Body of pancreas (tissue), 4 donors: ENCODE measurements at places on chromosomes 6 and 20.

GRCh38 chr6:16277101-16277981 is 39.0 kb downstream of the GMPR start:
- DNase-seq = no peak

DNA sequence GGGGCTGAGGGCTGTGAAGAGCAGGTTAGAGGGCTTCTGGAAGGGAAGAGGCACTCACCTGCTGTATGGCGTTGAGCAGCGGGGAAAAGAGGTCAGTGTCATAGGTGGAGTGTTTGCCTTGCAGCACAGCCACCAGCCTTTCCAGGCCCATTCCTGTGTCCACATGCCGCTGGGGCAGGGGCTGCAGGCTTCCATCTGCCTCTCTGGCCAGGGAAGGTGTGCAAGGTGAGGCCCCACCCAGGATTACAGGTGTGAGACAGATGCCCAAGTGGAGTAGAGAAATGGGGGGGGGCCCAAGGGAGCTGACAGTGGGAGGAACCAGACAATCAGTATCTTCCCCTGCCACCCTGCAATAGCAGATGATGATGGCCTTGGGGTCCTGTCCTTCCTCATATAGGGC is 2.9 kb downstream of the AARS2 start:
- no peak for DNase-seq

DNA sequence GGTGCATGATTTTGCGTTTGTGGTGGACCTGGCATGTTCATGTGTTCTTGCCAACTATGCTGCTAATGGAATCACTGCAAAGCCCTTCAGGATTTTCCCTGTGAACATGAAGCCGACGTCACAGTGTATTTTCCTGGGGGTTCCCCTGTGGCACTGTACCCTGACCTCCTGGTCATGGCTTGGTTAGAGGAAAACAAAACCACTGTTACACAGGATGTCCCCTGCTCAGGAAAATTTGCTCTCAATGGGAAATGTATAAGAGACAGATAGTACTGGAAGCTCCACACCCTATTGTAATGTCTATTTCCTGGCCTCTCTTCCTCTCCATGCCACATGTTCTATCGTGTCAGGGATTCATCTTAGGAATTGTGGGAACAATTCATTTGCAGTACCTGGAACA is 19.7 kb downstream of the TSHZ2 start:
- DNase-seq = no peak

DNA sequence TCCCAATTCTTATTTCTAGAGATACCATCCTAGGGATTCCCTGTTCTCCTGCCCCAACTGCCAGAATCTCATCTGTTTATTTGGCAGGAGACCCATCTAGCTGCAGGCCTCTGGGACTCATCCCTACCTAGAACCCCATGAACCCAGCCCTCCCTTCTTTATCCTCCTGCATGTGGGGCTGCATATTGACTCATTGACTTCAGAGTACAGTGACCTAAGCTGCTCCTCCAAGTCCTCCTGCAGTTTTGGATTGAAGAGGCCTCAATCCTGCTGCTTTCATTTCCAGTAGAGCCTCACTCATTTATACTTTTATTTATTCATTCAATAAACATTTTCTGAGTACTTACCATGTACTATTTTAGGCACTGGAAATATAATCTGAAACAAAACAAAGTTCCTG is 11.6 kb downstream of the TMEM200A start:
- DNase-seq = no peak

DNA sequence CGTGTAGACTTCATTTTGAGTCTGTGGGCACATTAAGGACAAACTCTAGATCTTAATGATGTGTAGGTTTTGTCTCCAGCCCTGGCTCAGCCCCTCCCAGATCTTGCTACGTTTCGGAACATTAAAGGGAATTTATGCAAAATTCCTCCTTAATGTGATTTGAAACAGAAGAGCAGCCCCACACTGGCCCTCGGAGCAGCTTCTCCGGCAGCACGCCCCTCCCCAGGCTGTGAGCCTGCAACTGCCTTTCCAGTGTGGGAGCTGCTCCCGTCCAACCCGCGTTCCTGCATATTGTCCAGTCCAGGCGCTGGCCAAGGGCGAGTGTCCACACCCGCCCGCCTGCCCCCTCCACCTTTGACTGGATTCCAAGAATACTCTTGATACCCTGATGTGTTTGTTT is 257.2 kb downstream of the TAF4 start:
- DNase-seq = peak; percentile 13

GRCh38 chr6:16421462-16421960 is 183.1 kb downstream of the GMPR start:
- no peak for DNase-seq

GRCh38 chr6:14142511-14143223 is 25.1 kb downstream of the CD83 start:
- DNase-seq = no peak

GRCh38 chr6:24775520-24776058 is 852 bp downstream of the GMNN start:
- peak; percentile 34 for DNase-seq

DNA sequence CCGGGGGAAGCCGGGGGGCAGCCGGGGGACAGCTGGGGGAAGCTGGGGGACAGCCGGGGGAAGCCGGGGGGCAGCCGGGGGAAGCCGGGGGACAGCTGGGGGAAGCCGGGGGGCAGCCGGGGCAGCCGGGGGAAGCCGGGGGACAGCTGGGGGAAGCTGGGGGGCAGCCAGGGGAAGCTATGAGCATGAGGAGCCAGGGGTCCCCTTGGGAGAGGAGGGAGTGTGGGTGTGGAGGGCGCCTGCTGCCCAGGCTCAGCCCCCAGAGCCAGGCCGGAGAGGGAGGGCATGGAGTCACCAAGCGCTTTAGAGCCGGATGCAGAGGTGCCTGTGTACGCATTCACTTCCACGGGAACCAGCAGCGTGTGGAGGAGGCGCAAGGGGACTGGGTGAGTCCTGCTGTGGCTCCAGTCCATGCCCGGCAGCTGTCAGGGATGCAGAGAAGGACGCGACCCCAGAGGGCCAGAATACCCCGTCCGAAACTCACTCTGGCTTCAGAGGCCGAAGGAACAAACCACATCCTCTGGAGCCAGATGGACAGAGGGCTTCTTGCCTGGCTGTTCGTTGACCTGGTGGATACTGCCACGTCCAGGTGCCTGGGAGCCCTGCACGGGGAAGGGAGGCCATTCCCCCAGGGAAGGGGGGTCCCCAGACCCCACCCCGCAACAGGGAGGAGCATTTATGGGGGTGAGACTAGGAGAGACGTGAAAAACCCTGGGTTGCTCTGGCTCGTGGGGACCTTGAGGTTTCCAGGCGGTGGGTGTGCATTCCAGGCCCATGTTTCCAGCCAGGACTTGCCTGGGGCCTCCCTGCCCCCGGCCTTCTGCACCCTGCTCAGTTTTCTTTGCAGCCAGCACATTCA is 26.5 kb upstream of the DACT2 start:
- DNase-seq = no peak

DNA sequence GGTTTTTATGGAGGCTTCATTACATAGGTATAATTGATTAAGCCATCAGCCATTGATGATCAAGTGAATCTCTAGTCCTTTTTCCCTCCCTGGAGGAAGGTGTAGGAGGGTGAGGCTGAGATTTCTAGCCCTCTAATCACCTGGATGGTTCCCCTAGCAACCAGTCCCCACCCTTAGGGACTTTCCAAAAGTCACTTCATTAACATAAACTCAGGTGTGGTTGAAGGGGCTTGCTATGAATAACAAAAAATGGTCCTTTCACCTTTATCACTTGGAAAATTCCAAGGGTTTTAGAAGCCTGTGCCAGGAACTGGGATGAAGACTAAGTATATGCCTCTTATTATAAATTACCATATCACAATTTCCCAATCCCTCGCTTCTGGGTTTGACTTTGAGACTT is 40.4 kb downstream of the SMPDL3A start:
- DNase-seq = no peak

GRCh38 chr20:47117773-47118172 is 223.1 kb downstream of the EYA2 start:
- no peak for DNase-seq

GRCh38 chr20:25158043-25158442 is 37.5 kb upstream of the ENTPD6 start:
- no peak for DNase-seq

- DNase-seq = no peak
Measured at GRCh38 chr6:157069585-157069984, 253.7 kb downstream of the TMEM242 start.

DNA sequence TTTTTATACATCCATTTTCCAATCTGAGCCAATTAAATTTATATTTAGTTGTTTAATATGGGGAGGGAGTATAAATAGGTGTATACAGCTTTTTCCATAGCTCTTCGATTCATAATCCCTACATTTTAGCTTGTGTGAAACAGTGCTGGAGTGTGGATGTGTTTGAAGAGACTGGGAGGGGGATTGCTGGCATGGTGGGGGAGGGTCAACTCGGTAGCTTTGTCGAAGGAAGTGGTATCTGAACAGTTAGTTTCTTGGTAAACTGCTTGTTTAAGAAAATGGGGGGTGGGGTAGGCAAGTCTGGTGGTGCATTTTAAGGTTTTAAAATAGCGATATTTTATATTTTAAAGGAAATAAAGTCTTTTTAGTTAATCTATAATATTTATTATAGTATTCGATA is 1.4 kb upstream of the LIN28B start:
- no peak for DNase-seq

- DNase-seq = no peak
Measured at GRCh38 chr20:44118185-44119033, 68.6 kb downstream of the JPH2 start.

DNA sequence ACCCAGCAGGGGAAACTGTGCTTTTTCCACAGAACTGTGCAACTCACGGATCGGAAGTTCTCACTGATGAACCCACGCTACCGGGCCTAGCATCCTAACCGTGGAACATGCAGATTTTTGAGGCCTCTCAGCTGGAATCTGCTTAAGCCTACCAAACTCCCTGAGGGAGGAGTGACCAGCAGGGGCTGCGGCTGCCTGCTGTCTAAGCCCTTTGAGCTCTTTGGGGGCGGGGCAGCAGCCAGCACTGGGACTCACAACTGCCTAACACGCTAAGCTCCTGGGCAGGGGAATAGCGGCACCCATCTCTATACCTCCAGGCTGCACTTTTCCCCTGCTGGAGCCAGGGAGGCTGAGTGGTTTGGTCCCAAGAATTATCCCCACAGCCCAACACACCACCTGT is 20.4 kb upstream of the METTL24 start:
- DNase-seq = no peak

- DNase-seq = no peak
Measured at GRCh38 chr6:26268659-26269402, 96.2 kb upstream of the BTN3A2 start.

GRCh38 chr6:73666393-73666792 is 12.6 kb upstream of the SLC17A5 start:
- no peak for DNase-seq

DNA sequence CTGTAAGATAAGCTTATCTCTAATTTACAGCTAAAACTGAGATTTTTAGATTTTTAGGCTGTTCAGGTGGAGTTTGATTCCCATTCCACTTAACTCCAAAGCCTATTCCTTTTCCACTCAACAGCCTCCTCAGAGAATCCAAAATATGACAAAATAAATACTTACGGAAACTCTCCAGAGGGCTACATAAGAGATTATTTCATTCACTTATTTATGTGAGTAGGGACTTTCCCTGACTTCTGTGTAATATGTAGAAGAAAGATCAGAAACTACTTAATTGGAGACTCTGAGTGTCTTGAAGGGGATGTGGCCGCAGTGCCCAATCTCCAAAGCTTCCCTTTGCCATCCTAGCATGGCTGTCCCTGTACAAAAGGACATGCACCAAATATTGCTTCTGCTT is 72.1 kb upstream of the ISM1 start:
- DNase-seq = no peak

DNA sequence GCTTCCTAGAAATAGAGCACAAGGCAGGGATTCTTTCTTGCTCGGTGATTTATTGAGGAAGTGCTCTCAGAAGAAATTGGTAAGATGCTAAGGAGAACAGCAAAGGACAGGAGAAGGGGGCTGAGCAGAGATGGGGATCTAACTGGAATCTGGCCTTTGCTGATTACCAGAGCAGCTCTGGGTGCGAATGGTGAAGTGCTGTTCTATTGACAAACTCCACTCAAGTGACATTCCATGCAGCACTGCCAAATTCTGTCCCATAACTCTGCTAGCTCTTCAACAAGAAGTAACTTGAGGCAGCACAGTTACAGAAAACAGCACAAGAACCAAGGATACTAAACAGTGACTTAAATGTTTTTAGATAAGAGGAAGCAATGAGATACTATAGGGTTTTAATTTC is 13.8 kb upstream of the ANKEF1 start:
- DNase-seq = no peak

GRCh38 chr6:138261116-138261780 is 43.0 kb upstream of the PBOV1 start:
- no peak for DNase-seq

DNA sequence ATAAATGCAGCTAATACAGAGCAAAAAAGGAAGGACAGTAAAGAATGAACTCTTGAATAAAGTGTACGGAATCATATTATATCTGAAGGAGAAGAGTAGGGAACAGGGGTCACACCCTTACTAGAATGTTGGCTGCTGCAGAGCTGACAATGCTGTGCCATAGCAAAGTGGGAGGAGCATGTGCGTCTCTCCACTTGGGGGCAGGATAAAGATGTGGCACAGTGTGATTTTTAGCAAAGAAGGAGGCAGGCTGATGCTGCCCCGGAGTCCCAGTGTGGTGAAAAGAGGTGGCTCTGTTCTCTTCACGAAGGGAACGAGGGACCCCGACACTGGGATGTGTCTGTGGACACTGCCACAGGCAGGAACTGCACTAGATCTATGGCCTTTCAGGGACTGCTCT is 67.5 kb downstream of the INSM1 start:
- no peak for DNase-seq

DNA sequence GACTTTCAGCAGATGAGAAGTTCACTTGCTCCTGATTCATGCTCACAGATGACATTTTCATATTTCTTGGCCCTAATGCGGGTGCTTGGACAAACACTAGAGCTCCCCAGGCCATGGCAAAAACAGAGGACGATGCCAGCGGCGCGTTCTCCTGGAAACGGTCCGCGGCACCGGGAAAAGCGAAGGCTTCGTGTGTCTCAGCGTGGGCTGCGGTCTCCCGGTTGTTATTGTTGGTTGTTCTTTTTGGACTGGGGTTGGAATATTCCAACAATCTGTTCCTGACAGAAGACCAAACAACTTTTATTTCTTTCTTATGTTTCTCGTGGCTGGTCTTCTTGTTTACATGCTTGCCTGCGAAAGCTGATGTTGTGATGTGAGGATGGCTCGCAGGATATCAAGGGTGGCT is 46.8 kb upstream of the NEDD9 start:
- no peak for DNase-seq

GRCh38 chr6:118748311-118749062 is 97.1 kb upstream of the CEP85L start:
- DNase-seq = peak; percentile 27

DNA sequence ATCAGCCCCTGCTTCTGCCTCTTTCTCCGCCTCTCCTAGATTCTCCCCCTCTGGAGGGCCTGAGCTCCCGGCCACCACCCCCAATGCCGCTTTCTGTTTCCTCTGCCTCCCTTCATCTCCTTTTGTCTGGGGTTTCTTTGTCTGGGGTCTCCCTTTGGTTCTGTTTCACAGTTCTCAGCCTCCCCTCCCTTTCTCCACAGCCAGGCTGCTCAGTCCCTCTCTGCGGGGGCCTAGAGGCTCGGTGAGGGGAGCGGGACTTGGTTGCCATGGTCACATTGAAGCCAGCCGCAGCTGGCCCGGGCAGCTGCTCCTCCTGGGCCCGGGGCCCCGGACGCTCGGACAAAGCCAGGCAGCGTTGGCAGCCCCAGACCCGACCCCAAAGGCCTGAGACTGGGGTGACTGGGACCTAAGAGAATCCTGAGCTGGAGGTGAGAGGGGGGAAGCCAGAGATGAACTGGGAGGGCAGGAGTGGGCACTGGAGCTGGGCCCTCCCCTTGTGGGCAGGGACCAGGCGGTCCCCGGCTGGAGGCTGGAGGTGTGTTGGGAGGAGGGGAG is 3.5 kb upstream of the DDR1 start:
- no peak for DNase-seq

GRCh38 chr6:44805238-44805846 is 417.8 kb downstream of the CDC5L start:
- no peak for DNase-seq
